ENCODE measurements at places on chromosomes 3 and 15. TPM values are rescaled to one million over a fixed set of nuclear protein-coding genes. Genes with fewer than 3 reads are reported as not detected.

Gene NTRK3
- polyA plus RNA-seq: 3.1 TPM

Gene IL17RB
- 13.3 TPM for polyA plus RNA-seq

DNA sequence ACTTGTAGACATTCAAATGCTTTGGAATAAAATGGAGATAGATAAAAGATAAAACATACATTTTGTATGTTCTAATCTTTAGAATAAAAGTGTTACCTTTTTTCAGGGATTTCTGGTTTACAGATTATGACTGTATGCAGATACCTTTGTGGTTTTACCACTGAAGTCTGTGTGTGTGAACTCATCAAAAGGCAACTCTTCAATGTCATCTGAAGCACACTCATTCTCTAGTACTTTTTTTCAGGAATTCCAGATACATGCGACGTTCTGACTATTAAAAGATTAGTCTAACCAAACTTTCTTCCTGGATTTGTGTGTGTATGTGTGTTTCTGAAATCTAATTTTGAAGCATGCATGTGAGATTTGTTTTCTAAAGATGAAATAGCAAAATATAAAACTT is 188.6 kb downstream of the NLGN1 start:
- DNase-seq: no peak

- DNase-seq: no peak
Observed at GRCh38 chr3:173501931-173502489, 104.5 kb downstream of the NLGN1 start.
